ENCODE measurements at places on chromosomes 11 and 22.

- no peak for DNase-seq
These were observed 63.3 kb downstream of the TRIM44 start for GRCh38 chr11:35725885-35726284.

- no peak for DNase-seq
These were observed 2.5 kb upstream of the SMARCB1 start for GRCh38 chr22:23784215-23784732.

- DNase-seq = no peak
These were observed 37.6 kb downstream of the TBX1 start for GRCh38 chr22:19798003-19798665.

- DNase-seq = no peak
These were observed 173.8 kb downstream of the LARGE1 start for GRCh38 chr22:33746501-33746928.

DNA sequence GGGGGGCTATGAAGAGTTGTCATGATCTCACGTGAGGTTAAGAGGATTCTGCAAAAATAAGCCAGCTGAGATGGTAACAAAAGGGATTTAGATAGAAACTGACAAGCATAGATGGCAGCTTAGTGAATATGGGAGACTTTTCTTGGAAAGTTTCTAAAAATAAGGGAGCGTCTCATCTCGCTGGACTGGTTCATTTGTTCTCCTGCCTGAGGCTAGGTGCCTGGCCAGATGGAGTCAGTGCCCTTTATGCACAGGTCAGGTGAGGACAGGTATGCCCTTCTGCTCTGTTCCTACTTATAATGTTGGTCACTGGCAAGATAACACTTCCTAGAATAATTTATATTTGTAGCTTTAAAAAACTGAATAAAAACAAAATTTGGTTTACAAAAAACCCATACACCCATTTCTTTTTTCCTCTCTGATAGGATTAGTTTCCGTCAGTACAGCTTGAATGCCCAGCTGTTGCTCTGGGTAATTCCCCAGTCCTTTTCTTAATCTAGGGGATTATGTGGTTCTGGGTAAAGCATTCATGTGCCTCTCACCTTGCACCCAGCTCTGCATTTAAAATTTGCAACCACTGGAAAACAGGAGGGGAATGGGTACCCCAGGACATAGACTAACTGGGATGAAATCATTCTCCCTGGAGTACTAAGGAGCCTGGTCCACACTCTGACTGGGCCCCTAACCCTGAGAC lies 90.0 kb downstream of the AMOTL1 start:
- no peak for DNase-seq

All from spinal cord (tissue), 10 donors.